Uterus (tissue), 4 donors: ENCODE measurements at places on chromosomes 4 and X. TPM values are rescaled to one million over a fixed set of nuclear protein-coding genes. Genes with fewer than 3 reads are reported as not detected.

The GRIPAP1 gene
- total RNA-seq, result 23.8 TPM

The SLC35A2 gene
- 6.7 TPM for total RNA-seq

DNA sequence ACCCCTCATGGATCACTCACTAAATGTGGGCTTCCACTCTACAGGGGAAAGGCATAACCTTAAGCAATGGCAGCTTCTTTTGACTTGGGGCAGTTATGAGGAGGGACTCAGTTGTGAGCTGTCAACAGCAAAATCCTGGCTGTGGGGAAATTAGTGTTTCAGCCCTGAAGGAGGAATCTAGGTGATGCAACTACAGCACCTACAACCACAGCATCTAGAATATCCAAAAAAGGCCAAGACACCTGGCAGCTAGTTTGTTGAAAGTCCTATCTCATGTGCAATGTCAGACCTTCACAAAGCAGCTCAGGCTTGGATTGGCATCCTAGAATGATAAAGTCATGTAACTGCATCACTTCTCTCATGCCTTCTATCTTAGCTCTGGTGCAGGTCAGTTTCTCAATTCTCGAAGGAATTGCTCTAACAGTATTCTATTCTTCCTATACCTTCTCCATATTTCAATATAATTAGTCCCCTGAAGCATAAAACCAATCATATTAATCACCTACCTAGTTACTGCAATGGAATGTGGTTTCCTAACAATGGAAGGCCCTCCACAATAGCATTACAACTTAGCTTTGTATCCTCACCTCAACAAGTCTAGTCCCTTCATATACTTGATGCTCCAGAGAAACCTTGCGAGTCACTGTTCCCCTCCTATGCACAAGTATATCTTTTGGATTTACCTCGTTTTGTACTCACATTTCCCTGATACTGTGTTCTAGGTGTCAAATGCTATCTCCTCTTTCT, 5.5 kb upstream of the ANTXR2 start:
- no peaks in the 10 kb centered on the region for H3K36me3 ChIP-seq
- H3K4me1 ChIP-seq, result no peaks in the 10 kb centered on the region
- no peaks in the 10 kb centered on the region for H3K27me3 ChIP-seq
- no peak overlapping the region for H3K27ac ChIP-seq

DNA sequence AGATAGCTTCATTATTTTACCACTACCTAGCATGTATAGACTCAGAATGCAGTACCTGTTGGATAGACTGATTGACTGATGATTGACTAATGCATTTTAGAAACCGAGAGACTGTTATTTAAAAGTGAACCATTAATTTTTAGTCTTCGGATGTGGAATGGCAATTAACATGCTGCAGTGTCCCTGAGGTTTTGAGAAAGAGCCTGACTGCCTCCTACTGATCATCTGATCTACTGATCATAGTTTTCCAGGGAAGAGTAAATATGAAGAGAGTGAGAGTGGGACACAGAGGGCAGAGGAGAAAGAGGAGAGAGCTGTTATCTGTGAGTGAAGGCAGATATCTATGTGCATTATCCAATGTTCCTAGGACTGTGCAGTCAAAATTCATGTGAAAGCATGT, 764.7 kb downstream of the TRIML1 start:
- no peak for DNase-seq
- H3K4me3 ChIP-seq, result no peak overlapping the region
- no peaks in the 10 kb centered on the region for H3K36me3 ChIP-seq
- H3K4me1 ChIP-seq, result no peaks in the 10 kb centered on the region
- no peaks in the 10 kb centered on the region for H3K27me3 ChIP-seq

- H3K4me1 ChIP-seq, result no peaks in the 10 kb centered on the region
- no peak overlapping the region for H3K4me3 ChIP-seq
- no peak for DNase-seq
- no peak overlapping the region for H3K27ac ChIP-seq
Observed at GRCh38 chr4:86950831-86951525, 16.2 kb downstream of the AFF1 start.
